ENCODE measurements at places on chromosomes 1 and 21.

GRCh38 chr1:238101923-238102322 lies 211.2 kb upstream of the ZP4 start:
- no peak for DNase-seq

DNA sequence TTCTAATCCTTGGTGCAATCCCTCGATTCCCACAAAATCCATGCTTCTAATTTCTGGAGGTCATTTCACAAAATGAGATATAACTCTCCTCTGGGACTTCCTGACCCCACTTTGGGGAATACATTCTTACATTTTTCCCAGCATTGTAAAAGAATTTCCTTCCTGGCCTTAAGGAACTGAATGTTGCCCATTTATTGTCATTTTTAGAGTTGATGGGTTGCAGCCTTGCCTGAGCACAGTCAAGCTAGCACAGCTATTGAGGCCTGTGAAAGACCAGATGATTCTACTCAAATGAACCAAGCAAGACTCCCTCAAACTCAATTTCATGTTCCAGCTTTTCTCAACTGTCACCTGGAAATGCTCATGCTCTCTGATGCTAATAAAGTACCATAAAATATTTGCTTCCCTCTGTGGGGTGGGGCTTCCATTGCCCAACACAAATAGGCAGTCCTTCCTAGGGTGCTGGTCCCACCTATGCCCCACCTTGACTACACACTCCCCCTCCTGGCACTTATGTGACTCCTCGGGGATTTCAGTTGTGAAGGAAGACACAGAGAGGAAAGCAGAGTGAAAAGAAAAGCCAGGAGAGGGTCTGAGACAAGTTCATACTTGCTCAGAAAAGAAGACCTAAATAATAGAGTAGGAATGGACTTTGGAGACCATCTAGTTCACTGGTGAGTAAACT lies 24.0 kb upstream of the CDC7 start:
- DNase-seq = no peak

- no peak for DNase-seq
Measured at GRCh38 chr1:239803781-239804180, 287.9 kb upstream of the FMN2 start.

DNA sequence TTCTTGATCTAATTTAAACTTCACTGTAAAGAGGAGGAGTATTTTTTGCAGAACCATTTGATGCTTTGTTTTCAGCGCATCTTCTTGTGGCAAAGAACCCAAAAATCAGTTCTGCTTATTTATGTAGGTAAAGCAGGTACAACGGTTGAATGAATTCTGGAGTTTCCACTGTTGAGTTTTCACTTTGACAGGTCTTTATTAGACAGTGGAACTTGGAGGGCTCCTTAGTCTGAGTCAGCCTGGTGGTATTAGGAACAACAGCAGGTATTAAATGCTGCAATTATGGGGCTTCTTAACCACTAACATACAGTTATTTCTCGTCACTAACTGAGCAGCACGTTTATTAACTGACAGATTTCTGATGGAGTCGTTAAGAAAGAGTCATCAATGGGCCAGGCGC lies 1.2 kb downstream of the LRIG2 start:
- DNase-seq = no peak

DNA sequence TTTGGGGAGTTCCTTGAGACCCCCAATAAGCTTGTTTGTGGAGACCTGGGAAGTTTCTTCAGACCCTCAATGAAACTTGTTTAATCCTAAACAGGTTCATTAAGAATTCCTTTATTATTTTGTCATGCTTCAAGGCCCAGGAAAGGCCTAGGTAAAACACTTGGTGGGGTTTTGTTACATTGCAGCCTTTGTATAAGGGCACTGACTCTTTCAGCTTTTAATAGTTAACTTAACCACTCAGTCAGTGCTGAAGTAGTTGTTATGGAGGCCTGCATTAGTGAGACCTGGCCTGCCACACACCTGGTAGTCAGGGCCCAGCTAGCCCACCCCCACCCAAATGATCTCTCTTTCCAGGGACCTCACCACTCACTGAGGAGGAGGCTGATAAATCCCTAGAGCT lies 103.7 kb downstream of the FCRL5 start:
- DNase-seq = no peak

DNA sequence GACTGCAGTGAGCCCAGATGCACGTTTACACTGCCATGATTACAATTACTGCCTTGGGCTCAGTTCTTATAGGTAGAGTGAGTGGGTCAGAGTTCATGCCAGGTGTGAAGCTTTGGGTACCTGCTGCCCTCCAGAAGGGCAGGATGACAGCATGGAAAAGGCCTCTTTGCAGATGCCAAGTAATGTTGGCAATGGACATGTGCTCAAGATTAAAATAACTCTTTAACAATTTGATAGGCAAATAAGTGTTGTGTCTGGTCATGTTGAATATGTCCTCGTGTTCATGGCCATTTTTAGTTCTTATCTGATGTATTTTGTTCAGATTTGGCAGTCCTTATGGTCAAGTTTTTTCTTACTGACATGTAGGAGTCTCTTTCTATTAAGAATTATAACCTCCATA lies 34.8 kb downstream of the S100B start:
- no peak for DNase-seq

- DNase-seq = no peak
Measured at GRCh38 chr1:234489698-234490077, 10.7 kb upstream of the TARBP1 start.

- DNase-seq = no peak
Measured at GRCh38 chr21:18493422-18493821, 89.8 kb upstream of the TMPRSS15 start.

- no peak for DNase-seq
Measured at GRCh38 chr1:233340031-233340555, 12.6 kb downstream of the MAP3K21 start.

DNA sequence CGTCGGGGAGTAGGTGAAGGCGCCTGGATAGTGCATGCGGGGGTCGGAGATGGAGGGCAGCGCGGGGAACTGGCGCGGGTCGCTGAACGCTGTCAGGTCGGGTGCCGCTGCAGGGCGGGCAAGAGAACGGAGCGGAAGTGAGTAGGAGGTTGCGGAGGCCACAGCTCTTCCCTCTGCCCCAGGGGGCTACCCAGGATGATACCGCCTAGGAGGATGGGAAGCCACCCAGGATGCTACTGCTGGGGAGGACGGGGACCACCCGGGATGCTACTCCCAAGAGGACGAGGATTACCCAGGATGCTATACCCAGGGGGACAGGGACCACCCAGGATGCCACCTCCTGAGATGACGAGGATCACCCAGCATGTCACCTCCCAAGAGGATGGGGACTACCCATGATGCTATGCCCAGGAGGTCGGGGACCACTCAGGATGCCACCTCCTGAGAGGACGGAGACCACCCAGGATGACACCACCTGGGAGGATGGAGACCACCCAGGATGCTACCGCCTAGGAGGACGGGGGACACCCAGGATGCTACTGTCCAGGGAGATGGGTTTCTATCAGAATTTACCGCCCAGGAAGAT lies 123.8 kb downstream of the CLIC6 start:
- DNase-seq = no peak

- DNase-seq = peak; percentile 33
Measured at GRCh38 chr1:175536369-175536768, 207.0 kb downstream of the TNR start.

GRCh38 chr1:208165659-208166058 lies 78.5 kb downstream of the PLXNA2 start:
- DNase-seq = no peak

DNA sequence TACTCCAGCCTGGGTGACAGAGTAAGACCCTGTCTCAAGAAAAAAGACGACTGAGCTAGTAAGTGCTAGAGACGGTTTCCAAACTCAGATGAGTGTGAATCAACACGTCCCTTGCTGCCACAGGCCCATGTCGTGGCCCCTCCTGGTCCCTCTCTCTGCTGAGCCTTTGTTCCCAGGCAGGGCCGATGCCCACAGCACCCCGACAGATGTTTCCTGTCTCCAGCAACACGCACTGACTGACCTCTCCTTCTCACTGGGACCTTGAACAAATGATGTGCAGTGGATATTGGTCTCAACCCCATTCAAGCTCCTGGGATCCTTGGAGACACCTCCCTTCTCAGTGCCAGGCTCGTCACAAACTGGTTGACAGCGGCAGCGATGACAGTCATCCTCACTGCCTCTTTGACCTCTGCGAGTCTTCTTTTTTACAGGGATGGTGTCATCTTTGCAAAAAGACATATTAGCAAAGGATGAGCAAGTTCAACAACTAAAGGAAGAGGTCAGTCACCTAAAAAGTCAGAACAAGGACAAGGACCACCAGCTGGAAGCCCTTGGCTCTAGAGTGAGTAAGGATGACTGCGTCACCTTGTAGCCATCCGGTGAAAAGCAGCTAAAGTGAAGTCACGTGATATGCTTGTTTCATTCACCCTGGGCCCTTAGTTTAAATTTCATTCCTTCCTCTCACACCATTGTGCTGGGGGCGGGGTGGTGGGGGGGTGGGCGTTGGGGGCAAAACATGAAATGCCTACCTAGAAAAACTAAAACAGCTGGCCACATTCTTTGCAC lies 65.8 kb downstream of the FHAD1 start:
- DNase-seq = no peak

DNA sequence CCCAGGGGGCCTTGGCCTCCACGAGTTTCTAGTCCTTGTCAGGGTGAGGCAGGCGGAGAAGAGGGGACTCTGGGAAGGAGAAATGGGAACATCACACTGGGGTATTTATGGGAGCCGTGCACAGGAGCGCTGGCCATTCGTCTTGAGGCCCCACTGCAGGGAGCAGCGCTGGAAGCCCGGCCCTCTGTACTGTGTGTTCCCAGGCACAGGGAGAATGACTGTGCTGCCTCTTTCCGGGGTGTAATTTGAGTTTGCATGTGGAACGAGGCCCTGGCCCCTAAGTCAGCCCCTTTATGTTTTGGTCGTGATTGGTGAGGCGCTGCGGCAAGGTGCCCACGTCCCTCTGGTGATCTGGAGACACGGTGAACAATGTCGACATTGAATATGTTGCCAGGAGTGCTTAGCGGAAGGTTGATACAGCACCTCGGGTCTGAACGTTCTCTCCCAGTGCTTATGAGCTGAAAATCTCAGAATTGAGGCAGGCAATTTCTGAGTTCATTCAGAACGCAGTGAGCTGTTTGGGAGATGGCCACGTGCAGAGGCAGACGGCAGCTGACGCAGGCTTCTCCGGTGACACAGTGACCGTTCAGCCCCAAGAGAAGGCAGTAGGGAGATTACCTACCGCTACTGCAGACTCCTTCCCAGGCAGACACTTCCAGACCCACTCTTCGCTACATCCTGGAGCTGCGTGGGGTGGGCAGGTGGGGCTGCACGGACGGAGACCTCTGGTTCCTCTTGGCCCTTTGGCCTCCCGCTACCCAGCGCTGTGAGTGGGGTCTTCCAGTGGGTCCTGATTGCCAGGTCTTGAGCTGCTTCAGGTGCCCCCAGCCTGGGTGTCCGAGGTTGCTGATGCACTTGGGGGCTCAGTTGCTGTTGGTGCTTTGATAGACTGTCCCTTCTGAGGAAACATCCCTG lies 265.8 kb downstream of the CAMTA1 start:
- no peak for DNase-seq

GRCh38 chr1:226873771-226874578 lies 3.6 kb downstream of the PSEN2 start:
- no peak for DNase-seq

GRCh38 chr1:6614929-6615785 lies 1.6 kb downstream of the PHF13 start:
- no peak for DNase-seq

GRCh38 chr1:172778456-172779455 lies 119.9 kb downstream of the FASLG start:
- no peak for DNase-seq

DNA sequence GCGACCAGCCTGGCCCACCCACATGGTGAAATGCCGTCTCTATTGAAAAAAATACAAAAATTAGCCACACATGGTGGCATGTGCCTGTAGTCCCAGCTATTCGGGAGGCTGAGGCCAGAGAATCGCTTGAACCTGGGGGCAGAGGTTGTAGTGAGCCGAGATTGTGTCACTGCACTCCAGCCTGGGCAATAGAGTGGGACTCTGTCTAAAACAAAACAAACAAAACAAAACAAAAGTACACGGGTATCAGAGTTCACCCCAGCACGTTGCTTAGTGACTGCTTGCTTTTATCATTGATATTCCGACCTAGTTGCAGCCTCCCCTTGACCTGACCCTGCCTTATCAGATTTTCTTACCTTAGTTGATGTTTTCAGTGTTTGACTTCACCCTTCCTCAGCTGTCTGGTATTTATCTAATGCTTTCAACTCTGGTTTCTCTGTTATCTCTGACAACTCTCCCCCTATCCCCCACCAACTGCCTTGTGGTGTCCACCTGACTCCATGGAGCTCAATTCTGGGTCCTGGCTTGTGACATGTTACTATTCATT lies 5.1 kb downstream of the TLCD4 start:
- DNase-seq = no peak

- DNase-seq = no peak
Measured at GRCh38 chr1:172452536-172453152, 8.8 kb upstream of the PIGC start.

DNA sequence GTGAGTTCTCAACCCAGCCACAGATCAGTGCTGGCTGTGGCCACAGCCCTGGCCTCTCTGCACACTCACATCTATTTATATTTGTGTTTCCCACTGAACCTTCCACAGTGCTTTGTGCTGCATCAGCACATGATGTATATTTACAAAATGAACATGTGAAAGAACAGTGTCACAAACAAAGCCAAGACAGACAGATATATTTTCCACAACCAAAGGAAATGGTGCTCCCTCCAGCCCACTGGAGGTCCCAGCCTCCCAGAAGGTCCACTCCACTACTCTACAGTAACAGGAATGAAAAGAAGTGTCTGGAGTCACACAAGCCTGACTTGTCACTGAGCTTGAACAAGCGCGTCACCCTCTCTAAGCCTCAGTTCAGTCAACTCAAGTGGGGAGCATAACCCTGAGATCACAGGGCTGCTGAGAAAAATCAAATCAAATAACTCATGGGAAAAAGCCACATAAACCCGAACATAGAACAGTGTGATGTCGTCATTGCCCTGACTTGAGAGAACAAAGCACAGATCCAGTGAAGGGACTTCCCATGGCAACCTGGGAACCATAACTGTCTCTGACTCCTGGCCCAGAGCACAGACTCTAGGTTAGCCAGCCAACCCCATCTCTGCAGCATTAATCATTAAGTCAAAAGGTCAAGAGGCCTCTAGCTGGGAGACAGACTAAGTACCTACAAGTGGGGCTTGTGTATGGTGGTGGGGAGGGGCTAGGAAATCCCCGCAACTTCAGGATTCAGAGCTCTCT lies 121.2 kb downstream of the TRABD2B start:
- peak; percentile 69 for DNase-seq
